ENCODE measurements at places on chromosomes 6 and 20. TPM values are rescaled to one million over a fixed set of nuclear protein-coding genes. Genes with fewer than 3 reads are reported as not detected.

Gene PBOV1
- total RNA-seq: not detected

Gene STMND1
- not detected for total RNA-seq

Gene CTCFL
- 1.5 TPM for total RNA-seq

Gene BIRC7
- total RNA-seq: not detected

Gene RMND1
- 40.8 TPM for total RNA-seq

Gene PSMF1
- 77.5 TPM for total RNA-seq

Gene RAB44
- total RNA-seq: not detected

DNA sequence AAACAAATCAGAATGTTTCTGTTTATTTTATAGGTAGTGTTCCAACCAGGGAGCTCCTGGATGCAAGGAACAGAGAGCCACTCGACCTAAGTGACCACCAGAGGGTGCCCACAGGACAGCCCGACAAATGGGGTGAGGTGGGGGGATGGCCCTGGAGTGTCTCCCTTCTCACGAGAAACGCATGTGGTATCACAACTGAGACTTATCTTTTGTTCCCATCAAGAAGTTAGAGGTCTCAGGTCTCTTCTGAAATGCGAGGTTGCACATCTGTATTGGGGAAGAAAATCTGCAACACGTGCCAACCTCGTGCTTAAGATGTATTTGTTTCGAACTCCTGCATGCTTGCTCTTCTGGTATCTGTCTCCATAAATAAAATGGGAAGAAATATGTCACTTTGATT lies 104.0 kb downstream of the ISM1 start:
- H3K4me3 ChIP-seq: no peak overlapping the region
- H3K27ac ChIP-seq: no peak overlapping the region
- H3K36me3 ChIP-seq: no peaks in the 10 kb centered on the region
- no peaks in the 10 kb centered on the region for H3K27me3 ChIP-seq

DNA sequence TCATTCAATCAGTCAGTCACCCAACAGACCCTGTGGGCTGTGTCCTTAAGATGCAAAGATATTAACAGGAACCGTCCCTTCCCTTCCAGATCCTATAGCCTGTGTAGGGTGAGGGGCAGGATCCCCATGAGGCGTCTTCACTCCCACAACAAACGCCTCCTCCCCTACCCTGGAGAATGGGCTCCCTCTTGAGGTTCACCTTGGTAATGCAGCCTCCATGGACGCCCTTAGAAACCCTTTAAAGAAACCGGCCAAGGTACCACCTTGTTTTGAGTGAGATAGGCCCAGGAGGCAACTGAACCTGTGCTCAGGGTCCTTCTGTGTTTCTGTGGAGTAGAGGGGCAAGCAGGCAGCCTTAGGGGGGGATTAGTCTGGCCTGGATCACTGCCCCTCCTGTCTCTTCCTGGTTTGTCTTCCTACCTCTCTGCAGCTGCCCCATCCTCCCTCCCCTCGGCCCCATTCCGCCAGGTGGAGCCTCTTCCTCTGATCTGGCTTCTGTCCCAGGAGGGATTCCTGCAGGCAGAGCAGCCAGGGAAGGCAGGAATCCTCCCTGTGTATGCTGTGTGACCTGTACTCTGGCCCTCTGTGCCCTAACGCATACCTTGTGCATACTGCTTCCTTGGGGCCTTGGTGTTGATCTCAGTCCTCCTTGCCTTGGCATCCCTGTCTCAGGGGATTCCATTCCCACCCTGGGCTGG lies 6.6 kb upstream of the GUCA1A start:
- no peaks in the 10 kb centered on the region for H3K27me3 ChIP-seq
- H3K4me3 ChIP-seq: no peak overlapping the region
- no peaks in the 10 kb centered on the region for H3K36me3 ChIP-seq
- peak; percentile 97 for DNase-seq
- H3K4me1 ChIP-seq: no peaks in the 10 kb centered on the region

GRCh38 chr20:40326784-40327183 lies 362.3 kb downstream of the MAFB start:
- no peak overlapping the region for H3K27ac ChIP-seq
- H3K4me3 ChIP-seq: no peak overlapping the region
- no peaks in the 10 kb centered on the region for H3K36me3 ChIP-seq
- H3K27me3 ChIP-seq: no peaks in the 10 kb centered on the region

DNA sequence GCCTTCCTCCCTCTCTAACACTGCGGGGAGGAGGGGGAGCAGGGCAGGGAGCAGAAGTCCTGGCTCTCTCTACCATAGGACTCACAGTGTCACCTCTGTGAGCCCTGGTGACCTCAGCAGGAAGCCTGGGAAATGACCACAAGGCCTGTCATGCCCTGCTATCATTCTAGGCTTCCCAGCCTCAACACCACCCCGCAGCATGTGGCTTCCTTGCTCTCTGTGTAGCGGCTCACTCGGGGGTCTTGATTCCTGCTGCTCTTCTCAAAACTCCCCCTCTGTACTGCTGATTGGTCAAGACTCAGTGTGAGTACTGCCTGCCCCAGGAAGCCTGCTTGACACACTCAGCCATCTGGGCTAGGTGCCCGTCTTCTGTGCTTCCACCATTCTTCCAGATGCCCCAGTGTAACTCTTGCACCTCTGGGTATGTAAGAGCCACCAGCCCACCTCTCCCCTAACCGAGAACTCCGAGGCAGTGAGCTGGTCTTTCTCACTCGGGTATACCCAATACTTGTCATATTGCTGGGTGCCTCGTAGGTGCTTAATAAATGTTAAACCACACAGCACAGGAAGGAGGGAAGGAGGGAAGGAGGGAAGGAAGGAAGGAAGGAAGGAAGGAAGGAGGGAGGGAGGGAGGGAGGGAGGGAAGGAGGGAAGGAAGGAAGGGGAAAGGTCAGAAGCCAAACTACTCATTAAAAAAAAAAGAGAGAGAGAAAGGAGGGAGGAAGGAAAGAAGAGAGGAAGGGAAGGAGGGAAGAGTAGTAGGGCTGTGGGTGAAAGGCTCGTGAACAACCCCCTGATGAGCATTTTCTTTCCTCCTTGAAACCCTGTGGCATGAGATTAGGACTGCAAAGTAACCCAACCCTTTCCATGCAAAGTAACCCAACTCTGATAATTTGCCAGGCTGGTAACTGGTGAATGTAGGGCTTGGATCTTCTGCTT lies 5.0 kb downstream of the MDFI start:
- peaks cover 3% of the 10 kb centered on the region for H3K36me3 ChIP-seq
- no peak overlapping the region for H3K27ac ChIP-seq
- peaks cover 16% of the 10 kb centered on the region for H3K27me3 ChIP-seq
- peaks cover 8% of the 10 kb centered on the region for H3K4me1 ChIP-seq

DNA sequence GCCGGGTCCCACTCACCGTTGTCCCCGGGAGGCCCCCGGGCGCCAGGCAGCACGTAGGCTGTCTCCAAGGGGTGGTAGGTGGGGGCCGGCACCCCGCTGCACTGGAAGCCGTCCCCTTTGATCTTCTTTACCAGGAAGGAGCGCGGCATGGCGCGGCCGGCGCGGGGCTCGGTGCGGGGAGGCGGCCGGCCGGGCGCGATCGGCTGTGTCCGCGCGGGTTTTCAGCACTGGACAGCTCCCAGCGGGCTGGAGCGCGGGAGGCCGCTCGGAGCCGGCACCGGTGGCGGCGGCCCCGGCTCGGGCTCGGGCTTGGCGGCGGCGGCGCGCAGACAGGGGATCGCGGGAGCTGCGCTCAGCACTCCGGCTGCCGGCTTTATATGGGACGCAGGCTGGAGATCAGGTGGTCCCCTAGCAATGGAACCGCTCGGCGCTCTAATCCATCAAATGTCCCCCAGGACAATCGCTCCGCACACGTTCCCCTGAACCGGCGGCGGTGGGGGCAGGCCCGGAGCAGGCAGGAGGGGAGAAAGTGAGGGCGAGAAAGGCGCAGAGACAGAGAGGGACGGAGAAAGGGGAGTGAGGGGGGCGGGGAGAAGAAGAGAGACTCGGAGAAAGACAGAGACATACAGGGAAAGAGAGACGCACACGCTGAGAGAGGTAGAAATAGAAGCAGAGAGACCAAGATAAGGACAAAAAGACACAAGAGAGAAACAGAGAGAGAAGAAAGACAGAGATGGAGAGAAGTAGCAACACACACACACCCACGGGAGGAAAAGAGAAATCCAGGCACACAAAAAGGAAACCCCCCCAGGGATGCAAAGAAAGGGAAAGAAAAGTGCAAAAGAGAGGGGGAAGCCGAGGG lies at the start of gene SCRT2:
Gene SCRT2 (minus strand): TSS at position 350 of the 862 bp plus-strand sequence. CDS start 201 bp downstream, at position 149.
- peak within 1 kb of the TSS; percentile 81 for H3K4me3 ChIP-seq
- H3K36me3 ChIP-seq: no peaks in the 10 kb centered on the region
- peaks cover 70% of the 10 kb centered on the region for H3K27me3 ChIP-seq
- H3K27ac ChIP-seq: peak within 1 kb of the TSS; percentile 90
- peak; percentile 95 for DNase-seq
- peaks cover 5% of the 10 kb centered on the region for H3K4me1 ChIP-seq

GRCh38 chr6:93580446-93580845 lies 161.1 kb upstream of the EPHA7 start:
- no peaks in the 10 kb centered on the region for H3K4me1 ChIP-seq
- no peak for DNase-seq
- H3K4me3 ChIP-seq: no peak overlapping the region
- no peak overlapping the region for H3K27ac ChIP-seq
- no peaks in the 10 kb centered on the region for H3K27me3 ChIP-seq
- H3K36me3 ChIP-seq: no peaks in the 10 kb centered on the region

GRCh38 chr6:120785459-120786086 lies 548.7 kb downstream of the TBC1D32 start:
- DNase-seq: no peak
- H3K4me1 ChIP-seq: no peaks in the 10 kb centered on the region
- no peak overlapping the region for H3K27ac ChIP-seq
- H3K36me3 ChIP-seq: no peaks in the 10 kb centered on the region
- H3K4me3 ChIP-seq: no peak overlapping the region

GRCh38 chr6:10749734-10750133 lies 2.1 kb downstream of the TMEM14B start:
- no peaks in the 10 kb centered on the region for H3K27me3 ChIP-seq
- peaks cover 44% of the 10 kb centered on the region for H3K36me3 ChIP-seq
- peak overlapping the region; percentile 87 for H3K4me3 ChIP-seq

DNA sequence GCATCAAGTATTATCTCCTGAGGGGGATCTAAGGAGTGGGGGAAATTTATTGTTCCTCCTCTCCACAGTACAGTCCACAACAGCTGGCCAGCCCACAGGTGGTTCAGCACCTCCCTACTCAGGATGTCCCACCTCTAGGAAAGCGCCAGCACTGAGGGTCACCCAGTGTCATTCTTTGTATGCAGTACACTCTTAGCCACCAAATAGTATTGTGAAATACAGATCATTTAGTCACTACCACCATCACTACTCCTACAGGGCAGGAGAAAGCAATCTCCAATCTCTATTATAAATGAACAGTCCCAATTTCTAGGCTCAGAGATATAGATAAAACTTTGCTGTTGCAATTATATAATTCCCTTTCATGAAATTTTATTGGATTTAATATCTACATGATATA lies 6.3 kb upstream of the ZNF76 start:
- no peak for DNase-seq
- H3K4me3 ChIP-seq: no peak overlapping the region
- H3K27me3 ChIP-seq: no peaks in the 10 kb centered on the region
- peaks cover 2% of the 10 kb centered on the region for H3K4me1 ChIP-seq

- no peak for DNase-seq
- H3K4me3 ChIP-seq: no peak overlapping the region
- no peak overlapping the region for H3K27ac ChIP-seq
- no peaks in the 10 kb centered on the region for H3K36me3 ChIP-seq
These were observed 228.5 kb downstream of the ERMARD start for GRCh38 chr6:169979873-169980432.

- H3K27me3 ChIP-seq: peaks cover 100% of the 10 kb centered on the region
- no peaks in the 10 kb centered on the region for H3K36me3 ChIP-seq
- H3K4me3 ChIP-seq: peak overlapping the region; percentile 80
- H3K4me1 ChIP-seq: peaks cover 5% of the 10 kb centered on the region
- no peak for DNase-seq
These were observed 8.7 kb upstream of the TBX18 start for GRCh38 chr6:84773133-84773430.

- no peak overlapping the region for H3K27ac ChIP-seq
- H3K4me1 ChIP-seq: no peaks in the 10 kb centered on the region
- DNase-seq: no peak
These were observed 77.8 kb downstream of the STMND1 start for GRCh38 chr6:17179530-17180073.

DNA sequence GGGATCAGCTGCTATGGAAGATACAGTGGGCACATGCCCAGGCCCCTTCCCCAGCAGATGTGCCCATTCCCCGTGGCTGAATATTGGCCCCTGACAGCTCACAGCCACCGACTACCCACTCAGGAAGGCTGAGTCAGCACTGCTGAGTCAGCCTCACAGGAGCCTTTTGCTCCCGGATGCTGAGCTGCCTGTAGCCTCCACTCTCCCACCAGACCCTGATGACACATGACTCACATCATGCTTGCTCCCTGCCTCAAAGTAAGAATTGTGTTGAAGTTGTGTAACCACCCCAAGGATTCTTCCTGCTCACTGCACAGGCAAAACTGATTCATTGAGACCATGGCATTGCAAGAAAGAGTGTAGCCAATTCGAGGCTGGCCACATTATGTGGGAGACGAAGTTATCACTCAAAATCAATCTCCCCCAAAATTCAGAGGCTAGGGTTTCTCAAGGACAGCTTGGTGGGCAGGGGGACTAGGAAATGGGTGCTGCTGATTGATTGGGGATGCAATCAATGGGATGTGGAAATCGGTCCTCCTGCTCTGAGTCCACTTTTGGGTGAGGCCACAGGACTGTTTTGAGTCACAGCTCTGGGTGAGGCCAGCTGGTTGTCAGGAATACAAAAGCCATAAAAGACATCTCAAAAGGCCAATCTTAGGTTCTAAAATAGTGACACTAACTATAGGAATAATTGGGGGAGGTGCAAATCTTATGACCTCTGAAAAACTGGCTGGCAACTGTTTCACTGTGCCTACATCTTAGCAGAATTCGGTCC lies 556.6 kb upstream of the CDH4 start:
- H3K36me3 ChIP-seq: no peaks in the 10 kb centered on the region
- no peak overlapping the region for H3K27ac ChIP-seq
- H3K4me1 ChIP-seq: peaks cover 18% of the 10 kb centered on the region
- no peaks in the 10 kb centered on the region for H3K27me3 ChIP-seq
- H3K4me3 ChIP-seq: no peak overlapping the region

Measured in endodermal cell (in vitro differentiated cells).